ENCODE measurements at places on chromosomes 16 and 17. TPM values are rescaled to one million over a fixed set of nuclear protein-coding genes. Genes with fewer than 3 reads are reported as not detected.

DNA sequence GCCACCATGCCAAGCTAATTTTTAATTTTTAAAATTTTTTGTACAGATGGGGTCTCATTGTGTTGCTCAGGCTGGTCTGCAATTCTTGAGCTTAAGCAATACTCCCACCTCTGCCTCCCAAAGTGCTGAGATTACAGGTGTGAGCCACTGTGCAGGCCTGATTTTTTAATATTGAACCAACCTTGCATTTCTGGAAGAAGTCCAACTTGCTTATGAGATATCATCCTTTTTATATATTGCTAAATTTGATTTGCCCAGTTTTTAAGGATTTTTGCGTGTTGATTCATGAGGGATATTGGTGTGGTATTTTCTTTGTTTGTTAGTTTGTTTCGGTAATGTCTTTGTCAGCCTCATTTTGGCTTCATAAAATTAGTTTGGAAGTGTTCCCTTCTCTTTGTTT lies 196.4 kb downstream of the SEC14L1 start:
- DNase-seq, result no peak

GRCh38 chr17:4262703-4263102 lies 1.1 kb downstream of the ANKFY1 start:
- DNase-seq, result no peak

Gene PMP22
- 91.3 TPM for total RNA-seq

DNA sequence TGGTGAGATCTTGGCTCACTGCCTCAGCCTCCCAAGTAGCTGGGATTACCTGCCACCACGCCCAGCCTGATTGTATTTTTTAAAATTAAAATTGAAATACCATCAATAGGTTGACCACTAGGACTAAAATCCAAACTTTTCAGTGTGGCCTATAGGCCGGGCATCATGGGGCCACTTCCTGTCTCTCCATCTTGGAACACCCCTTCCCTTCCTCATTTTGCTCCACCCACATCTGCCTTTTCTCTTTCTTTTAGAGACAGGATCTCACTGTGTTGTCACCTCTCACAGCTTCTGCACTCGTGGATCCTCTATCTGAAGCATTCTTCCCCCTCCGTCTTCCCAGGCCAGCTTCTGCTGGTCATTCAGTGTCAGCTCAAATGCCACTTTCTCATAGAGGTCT lies 57.0 kb downstream of the BMERB1 start:
- no peak for DNase-seq

DNA sequence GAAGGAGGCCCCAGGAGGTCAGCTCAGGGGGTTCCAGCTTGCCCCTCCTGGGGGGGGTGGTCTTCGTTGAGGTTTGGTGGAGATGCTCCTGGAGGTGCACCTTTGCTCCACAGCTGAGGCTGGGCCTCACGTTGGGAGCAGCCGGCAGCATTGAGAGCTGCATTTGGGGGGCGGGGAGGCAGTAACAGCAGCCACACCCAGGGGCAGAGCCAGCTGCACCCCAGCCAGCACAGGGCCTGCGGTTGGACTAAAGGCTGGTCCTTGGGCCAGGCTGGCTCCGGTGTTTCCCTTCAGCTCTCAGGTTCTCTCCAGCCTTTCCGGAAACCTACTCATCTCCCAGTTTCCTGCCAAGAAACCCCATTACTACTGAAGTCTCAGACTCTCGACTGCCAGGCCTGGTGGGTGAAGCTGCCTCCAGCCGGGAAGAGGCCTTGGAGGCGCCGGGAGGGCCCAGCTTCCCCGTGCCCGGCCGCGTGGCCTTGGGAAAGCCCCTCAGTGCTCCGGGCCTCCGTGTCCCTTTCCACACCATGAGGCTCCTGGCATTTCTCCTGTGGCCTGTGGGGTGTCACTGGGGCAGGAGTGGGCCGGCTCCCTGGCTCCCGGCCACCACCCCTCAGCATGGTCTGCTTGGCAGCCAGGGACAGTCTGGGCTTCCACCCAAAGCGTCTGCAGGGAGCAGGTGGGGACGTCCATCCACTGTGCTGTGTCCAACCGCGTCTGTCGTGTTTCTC lies 14.0 kb upstream of the BAIAP2 start:
- no peak for DNase-seq

DNA sequence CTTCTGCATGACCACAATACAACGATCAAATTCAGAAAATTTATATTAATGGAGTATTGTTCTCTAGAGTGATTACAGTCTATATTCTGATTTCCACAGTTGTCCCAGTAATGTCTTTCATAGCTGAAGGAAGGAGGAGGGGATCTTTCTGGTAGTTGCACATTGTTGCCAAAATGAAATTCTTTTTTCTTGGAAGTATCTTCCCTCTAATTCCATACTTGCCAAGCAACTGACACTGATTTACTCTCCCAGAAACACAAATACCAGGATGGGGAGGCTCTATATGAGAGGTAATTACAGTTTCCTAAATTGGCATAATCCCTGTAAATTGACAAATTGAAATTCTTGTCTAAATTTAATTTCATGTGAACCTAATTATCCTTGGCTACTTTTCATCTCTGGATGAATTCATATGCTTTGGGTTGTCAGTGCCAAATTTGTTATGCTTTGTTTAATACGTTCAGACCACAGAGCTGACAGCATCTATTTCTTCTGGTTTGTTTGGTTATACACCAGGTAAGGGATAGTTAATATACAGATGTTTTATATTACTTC lies 30.0 kb downstream of the NOL11 start:
- peak; percentile 26 for DNase-seq

GRCh38 chr16:84927621-84928591 lies 83.4 kb downstream of the ZDHHC7 start:
- DNase-seq, result no peak

- DNase-seq, result no peak
Observed at GRCh38 chr16:83068686-83069085, 441.9 kb downstream of the CDH13 start.

GRCh38 chr17:17810084-17810894 lies 26.5 kb downstream of the SREBF1 start:
- DNase-seq, result peak; percentile 72

- no peak for DNase-seq
Observed at GRCh38 chr17:5541610-5542202, 42.6 kb downstream of the NLRP1 start.

DNA sequence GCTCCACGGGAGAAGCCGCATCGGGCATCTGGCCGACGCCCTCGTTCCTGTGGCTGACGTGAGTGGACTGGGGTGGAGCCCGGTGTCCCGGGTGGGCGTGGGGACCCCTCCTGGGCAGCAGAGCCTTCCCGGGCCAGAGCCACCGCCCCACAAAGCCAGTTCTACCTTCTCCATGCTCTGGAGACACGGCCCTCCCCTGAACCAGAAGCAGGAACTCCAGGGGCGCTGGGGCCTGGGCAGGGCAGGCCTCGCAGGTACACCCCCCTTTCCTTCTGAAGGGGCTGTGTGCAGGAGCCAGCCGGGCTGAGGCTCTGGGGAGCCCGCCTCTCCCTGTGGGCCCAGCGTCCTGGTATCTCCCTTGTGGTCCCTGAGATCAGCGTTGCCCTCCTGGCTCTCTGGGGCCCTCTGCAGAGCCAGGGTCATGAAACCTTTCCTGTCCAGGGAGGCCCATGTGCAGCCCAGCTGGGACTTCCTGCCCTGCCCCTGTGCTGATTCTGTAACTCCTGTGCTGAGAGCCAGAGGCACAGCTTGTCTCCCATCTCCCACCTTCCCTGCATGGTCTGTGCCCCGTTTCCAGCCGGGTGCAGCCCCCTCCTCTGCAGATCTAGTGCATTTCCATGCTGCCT lies 6.5 kb downstream of the PIGQ start:
- no peak for DNase-seq

GRCh38 chr16:84667600-84668309 lies 19.4 kb downstream of the KLHL36 start:
- peak; percentile 19 for DNase-seq
